SK-N-SH (cell line): ENCODE measurements at places on chromosomes 7 and 10.

DNA sequence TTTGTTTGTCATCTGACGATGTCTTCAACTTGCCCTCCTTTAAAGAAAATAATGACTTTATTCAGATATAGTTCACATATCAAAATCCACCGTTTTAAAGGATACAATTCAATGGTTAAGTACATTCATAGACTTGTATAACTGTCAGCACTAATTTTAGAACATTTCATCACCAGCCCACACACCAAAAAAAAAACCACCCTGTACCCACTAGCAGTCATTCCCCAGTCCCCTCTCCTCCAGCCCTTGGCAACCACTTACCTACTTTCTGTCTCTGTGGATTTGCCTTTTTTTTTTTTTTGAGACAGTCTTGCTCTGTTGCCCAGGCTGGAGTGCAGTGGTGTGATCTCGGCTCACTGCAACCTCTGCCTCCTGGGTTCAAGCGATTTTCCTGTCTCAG is 5.3 kb upstream of the HILPDA start:
- no peak for DNase-seq

- no peak for DNase-seq
Measured at GRCh38 chr10:73974309-73974946, 23.5 kb upstream of the VCL start.

- DNase-seq, result no peak
Measured at GRCh38 chr10:112394475-112394875, 20.6 kb downstream of the ACSL5 start.

DNA sequence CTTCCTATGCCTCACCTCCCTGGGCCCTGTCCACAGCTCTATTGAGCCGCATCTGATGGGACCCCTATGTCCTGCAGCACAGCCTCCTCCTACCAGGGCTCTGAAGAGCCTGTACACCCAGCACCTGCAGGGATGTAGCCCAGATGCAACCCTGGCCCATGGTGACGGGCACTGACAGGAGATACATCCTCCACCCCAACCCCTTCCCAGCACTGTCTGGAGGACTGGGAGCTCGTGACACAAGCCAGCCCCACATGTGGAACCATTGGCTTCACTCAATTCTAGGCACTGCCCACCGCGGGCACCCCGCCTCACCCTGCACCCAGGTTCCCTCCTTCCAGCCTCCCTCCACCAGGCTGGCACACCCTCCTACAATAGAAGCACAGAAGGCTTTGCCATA is 2.6 kb upstream of the GRB10 start:
- DNase-seq, result no peak

- DNase-seq, result no peak
Measured at GRCh38 chr7:132433301-132433700, 143.0 kb downstream of the PLXNA4 start.

GRCh38 chr10:92880917-92881316 is 32.6 kb downstream of the EXOC6 start:
- no peak for DNase-seq
